Central memory CD8-positive, alpha-beta T cell (primary cell): ENCODE measurements at places on chromosomes 13 and 19.

GRCh38 chr13:24822640-24823039 lies 58.7 kb downstream of the RNF17 start:
- DNase-seq: no peak

DNA sequence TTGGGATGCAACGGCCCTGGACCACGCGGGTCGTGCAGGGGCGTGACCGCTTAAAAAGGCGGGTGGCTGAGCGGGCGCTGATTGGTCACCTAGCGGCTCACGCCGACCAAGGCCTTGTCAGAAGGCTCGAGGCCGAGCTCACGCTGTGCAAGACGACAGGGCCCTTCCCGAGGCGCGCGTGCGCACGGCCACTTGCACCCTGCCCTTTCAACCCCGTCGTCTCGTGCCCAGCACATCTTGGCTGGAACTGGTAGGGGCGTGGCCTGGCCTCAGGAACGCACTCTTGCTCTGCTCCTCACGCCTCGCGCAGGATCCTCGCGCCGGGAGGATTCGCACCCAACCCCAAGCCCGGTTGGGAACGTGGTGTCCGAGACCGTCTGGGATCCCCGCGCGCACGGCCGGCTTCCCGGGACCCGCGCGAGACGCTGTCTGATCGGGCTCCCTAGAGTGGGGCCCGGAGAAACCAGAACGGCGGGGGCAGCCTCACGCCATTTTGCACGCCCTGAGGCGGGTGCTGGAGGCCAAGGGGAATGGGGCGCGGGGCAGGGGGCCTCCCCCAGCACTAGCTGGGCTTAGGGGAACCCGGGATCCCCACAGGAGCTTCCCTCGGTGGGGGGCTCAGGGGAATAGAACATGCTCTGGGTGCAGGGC lies at the start of gene MEIOSIN:
Gene MEIOSIN, plus strand, starts transcription at position 280 of the 651 bp plus-strand sequence. CDS start 1,938 bp downstream, outside the sequence.
- no peak for DNase-seq

GRCh38 chr13:48644141-48644540 lies 9.6 kb upstream of the CYSLTR2 start:
- DNase-seq: no peak

- peak; percentile 89 for DNase-seq
These were observed 5.5 kb downstream of the EPS8L1 start for GRCh38 chr19:55080968-55081769.

DNA sequence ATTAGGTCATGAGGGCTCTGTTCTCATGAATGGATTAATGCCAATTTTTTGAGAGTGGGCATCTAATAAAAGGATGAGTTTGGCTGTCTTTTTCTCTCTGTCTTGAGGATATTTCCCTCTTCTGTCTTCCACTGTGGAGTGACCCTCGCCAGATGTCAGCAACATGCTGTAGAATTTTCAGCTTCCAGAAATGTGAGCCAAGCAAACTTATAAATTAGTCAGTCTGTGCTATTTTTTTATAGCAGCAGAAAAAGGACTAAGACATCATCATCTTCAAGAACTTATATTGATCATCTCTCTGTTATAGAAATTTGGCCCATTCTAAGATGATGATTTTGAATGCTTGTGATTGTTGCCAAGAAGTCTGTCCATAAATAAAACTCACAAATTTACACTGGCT lies 431.4 kb downstream of the FGF9 start:
- DNase-seq: no peak

DNA sequence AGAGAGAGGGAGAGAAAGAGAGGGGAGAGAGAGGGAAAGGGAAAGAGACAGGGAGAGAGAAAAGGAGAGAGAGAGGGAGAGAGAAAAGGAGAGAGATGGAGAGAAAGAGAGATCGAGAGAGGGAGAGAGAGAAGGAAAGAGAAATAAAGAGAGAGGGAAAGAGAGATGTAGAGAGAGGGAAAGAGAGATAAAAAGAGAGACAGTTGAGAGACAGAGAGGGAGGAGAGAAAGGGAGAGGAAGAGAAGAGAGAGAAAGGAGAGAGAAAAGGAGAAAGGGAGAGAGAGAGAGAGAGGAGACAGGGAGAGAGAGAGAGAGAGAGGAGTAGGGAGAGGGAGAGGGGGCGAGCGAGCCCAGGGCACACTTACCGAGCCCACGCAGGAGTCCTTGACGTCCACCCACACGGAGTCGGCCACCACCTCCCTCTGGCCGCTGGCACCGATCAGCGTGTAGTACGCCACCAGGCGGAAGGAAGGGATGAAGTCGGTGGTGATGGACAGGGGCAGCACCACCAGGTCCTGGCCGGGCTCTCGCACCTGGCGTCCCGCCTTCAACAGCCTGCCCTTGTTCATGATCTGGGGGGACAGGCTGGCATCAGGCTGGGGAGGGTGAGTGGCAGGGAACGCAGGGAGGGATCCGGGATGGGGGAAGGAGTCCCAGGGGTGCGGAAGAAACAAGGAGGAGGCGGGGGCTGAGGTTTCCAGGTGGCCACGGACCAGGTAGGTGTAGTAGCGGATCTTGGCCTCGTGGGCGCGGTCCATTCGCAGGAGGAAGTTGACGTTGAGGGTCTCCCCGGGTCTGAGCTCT lies 10.0 kb downstream of the C3 start:
- DNase-seq: no peak

GRCh38 chr13:103758222-103758621 lies 692.0 kb upstream of the SLC10A2 start:
- DNase-seq: no peak

GRCh38 chr19:30078381-30078910 lies 136.4 kb downstream of the URI1 start:
- DNase-seq: no peak

DNA sequence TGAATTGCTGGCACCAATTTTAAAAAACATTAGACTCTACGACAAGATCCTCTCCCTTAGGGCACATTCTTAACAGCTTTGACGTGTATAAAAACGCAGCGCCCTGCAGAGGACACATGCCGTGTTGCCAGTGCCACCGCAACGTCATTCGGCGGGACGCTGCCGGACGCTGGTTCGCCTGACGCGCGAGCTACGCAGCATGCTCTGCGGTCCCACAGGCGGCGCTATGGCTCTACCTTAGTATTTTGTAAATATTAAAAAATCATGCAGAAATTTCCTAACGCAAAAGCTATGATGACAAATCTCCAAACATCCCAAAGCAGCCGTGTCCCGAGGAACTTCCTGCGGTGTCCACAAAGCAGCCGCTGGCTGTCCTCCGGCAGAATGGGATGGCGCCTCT lies 4.2 kb upstream of the ADPRHL1 start:
- no peak for DNase-seq

DNA sequence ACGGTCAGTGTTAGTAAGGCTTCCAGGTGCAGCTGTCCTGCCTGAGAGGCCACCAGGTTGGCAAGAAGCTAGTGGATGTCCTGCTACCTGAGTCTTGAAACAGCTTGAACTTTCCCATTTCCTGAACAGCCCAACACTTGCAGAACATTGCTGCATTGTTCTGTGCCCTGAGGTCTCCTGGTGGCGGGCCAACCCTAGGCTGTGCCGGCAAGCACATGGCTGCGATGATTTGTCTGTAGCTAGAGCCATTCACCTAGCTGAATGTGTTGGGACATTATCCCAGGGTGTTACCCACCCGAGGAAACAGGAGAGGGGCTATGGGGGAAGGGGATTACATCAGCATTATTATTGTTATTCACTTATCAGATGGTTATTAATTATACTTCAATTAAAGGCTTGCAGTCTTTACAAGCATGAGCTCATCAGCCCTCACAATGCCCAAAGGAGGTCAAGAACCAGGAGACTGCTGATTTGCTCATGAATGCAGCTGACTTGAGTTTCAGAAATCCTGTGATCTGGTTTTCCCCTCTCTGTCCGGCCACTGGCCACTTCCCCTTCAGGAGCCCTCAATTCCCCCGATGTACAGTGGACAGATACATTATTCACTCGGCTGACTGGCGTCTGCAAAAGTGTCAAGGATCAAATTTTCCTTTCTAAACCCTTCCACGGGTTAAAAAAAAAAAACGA lies 187.6 kb upstream of the TSC22D1 start:
- no peak for DNase-seq

DNA sequence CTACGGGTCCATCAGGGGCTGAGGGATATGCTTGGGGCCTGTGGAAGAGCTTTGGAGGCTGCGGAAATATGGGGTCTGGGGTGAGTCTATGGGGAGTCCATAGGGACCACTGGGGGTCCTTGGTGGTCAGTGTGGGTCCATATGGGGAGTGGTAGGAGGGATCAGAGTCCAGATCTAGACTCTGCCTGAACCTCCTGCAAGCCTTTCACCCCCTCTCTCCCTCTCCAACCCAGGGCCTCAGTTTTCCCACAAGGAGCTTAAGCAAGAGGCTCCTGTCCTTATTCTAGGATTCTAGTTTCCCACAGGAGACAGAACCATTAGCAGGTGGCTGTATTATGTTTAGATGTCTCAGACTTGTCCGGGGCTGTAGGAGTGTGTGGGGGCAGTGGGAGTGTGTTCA lies 161.9 kb upstream of the TSHZ3 start:
- no peak for DNase-seq

- DNase-seq: no peak
These were observed 9.9 kb downstream of the LTBP4 start for GRCh38 chr19:40611096-40611495.

- DNase-seq: no peak
These were observed 2.5 kb downstream of the PDS5B start for GRCh38 chr13:32588736-32589135.

GRCh38 chr19:43395561-43395960 lies 19.1 kb upstream of the TEX101 start:
- DNase-seq: no peak

- DNase-seq: no peak
These were observed 22.3 kb upstream of the TFDP1 start for GRCh38 chr13:113562085-113562749.

- DNase-seq: no peak
These were observed 4.2 kb downstream of the CLIP3 start for GRCh38 chr19:36028313-36029041.

DNA sequence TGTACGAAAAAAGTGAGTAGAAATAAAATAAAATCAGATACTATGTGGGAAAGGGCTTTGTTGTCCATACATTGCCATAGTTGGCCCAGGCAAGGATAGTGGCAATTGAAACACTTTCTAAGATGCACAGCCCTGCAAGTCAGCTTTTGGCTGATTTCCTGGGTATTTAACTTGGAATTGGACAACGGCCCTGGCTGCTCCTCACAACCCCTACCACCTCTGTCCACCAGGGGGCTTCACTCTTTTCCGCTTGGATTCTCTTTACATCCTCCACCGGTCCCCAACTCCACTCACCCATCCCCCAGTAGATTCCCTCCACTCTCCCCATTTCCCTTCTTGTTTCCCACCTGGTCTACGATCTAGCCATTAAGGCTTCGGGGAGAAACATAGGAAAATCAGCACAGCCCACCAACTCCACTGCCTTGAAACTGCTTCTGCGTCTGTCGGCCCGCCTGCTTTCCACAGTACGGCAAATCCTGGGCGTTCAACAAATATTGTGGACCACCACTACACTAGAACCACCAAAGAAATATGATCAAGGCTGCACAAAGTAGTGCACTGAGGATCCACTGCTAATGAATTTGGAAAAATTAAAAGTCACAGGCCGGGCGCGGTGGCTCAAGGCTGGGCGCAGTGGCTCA lies 48.6 kb upstream of the GTF3A start:
- DNase-seq: peak; percentile 28

DNA sequence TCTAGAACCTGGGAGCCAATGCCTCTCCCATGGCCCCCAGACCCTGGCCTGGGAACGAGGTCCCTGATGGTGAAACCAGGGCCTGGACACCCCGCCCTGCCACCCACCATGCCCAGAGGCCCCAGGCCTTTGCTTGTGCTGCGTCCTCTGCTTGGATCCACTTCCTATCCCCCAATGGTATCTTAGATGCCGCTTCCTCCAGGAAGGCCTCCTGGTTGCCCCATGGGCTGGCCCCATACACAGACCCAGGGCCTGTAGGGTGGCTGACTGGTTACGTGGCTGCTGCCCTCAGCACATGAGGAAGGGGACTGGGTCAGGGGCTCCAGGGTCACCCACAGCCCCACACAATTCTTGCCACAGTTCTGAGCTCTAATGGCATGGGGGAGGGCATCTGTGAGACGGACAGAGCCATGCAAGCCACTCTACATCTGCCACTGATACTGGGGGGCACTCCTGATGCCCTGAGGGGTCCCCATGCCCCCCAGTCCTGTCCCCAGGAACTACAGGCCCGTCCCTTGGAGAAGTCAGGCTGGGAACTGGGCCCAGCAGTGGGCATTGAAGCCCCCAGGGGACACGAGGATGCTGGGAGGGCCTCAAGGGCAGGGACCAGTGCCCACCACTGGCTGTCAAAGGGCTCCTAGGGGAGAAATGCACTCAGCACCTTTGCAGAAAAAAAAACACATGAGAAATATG lies 5.0 kb downstream of the RPL36 start:
- no peak for DNase-seq

GRCh38 chr19:3830621-3831589 lies 37.9 kb downstream of the ZFR2 start:
- no peak for DNase-seq

DNA sequence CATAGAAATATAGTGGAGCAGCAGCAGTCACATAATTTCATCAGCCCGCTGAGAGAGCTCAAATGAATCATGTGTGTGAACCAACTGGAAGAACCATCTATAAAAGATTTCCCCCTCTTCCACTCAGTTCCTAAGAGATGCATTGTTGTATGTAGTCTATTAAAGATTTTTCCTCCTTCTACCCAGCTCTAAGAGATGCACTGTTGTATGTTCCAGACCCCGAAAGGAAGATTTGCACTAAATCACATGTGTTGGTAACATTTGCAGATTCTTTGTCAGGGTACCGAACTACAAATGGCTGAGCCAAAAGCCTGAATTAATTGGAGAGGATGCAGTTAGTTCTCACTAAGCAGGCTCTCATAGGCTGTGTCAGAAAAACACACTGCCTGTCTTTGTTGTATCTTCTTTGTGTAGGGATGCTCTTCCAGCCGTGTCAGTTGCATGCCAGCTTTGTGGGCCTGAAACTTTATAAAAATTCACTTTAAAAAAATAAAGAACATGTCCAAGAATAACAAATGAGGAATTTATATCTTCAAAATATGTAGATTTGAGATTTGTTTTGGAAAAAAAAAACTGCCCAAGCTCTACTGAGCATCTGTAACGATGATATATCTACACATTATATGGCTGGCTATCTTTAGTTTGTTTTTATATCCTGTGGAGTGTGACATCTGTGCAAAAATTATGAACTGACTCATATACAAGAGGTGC lies 223.1 kb downstream of the MZT1 start:
- no peak for DNase-seq

DNA sequence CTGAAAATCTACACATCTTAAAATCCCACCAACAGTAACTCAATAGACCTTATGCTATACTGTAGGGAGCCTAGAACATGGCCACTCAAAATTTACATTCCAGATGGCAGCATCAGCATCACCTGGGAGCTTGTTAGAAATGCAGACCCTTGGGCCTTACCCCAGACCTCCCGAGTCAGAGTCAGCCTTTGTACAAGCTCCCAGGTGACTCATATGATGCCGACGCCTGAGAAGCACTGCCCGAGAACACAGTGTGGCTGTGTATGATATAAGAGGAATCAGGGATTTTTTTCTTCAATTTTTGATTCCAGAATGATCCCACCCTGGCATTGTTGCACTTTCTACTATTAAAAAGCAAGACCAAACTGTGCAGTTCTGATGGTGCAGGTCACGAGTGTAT lies 35.9 kb upstream of the CNMD start:
- no peak for DNase-seq

DNA sequence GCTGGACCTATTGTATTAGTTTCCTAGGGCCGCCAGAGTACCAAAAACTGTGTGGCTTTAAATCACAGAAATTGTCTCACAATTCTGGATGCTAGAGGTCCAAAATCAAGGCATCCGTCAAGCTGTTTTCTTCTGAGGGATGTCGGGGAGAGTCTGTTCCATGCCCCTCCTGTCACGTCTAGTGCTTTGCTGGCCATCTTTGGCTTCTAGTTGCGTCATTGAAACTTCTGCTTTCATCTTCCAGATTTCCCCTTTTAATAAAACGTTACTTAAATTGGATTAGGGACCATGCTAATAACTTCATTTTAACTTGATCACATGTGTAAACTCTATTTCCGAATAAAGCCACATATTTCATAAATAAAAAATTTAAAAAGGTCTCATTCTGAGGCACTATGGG lies 47.5 kb downstream of the TRPM4 start:
- no peak for DNase-seq
